ENCODE measurements at places on chromosomes 2 and 18.

DNA sequence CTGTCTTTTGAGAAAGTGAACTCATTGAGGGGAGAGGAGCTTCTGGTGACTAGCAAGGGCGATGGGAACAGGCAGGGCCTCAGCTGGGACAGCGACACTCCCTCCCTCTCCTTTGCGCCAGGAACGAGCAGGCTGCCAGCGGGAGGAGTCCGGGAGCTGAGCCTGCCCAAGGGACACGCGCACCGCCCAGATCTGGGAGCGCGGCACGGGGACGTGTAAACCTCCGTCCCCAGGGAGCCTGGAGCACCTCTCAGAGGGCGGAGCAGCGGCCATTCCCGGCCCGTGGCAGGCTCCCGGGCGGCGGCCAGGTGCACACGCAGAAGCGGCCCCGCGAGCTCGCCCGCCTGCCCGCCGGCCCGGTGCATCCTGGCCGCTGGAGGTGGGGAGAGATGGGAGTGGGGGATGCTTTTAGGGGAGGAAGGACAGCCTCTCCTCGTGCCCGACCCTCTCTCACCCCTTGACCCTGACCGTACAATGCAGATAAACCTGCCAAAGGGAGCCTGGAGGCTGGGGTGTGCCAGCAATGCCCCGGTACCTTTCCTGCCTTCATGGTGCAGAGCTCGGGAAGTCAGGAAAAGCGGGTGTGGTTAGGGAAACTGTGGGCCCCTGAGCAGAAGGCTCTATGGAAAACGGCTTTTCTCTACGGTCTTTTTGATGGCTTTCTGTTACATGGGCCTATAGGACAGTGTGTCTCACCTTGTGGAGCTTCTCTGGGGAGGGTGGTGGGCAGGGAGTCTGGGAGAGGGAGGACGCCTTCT lies 2.2 kb downstream of the AQP4 start:
- DNase-seq, result no peak

GRCh38 chr2:126945118-126945517 lies 46.4 kb downstream of the TEX51 start:
- DNase-seq, result no peak

DNA sequence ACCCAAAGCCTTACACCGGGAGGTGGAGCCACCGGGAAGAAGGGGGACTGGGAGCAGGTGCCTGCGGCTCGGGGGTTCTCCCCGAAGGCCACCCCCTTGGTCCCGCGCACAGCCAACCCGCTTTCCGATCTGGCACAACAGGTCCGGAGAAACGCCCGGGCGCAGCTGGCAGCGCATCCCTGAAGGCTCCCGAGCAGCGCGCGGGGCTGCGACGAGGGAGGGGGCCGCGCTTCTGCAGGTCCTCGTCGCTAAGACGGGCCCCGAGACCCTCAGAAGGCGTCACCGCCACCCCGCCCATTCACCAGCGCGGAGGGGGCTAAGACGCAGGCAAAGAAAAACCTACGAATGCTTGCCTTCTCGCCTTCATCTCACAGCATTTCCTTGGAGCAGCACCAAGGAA lies 1.8 kb downstream of the CBLN2 start:
- DNase-seq, result no peak

DNA sequence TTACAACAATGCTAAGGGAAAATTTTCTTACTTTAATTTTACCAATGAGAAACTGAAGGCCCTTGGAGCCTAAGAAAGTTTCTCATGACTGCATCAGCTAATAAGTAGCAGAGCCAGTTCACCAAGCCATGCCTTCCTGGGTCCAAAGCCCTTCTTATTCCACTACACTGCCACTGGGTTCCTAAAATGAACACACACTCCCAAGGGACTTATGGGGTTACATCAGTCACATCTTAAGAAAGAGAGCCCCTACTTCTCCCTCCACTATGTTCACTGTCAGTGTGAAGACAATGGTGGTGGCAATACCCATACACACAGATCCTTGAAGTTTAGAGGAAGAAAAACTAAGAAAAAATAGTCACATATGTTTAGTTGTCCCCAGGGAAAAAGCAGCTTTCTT lies 20.6 kb downstream of the MBD2 start:
- DNase-seq, result no peak

GRCh38 chr2:38191516-38191915 lies 115.6 kb upstream of the CYP1B1 start:
- no peak for DNase-seq

- DNase-seq, result no peak
Observed at GRCh38 chr2:238108423-238109183, 8.5 kb downstream of the ESPNL start.

GRCh38 chr2:172462373-172462848 lies 35.0 kb downstream of the ITGA6 start:
- no peak for DNase-seq

DNA sequence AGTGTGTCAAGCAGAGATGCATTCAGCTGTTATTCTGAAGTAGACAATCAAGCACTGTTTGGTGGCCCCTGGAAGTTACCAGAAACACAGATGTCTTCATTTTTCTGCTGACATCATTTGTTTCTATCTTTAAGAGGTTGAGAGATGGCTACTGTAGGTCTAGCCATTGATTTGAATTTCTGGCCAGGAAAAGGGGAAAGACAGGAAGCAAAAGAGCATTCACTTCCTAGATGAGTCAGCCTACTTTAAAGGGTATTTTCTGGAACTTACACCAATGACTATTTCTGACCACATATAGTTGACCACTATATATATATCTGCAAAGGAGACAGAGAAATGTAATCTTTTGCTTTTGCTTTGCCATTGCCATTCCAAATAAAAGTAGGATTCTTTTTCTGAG lies 900.1 kb upstream of the SOX11 start:
- no peak for DNase-seq

DNA sequence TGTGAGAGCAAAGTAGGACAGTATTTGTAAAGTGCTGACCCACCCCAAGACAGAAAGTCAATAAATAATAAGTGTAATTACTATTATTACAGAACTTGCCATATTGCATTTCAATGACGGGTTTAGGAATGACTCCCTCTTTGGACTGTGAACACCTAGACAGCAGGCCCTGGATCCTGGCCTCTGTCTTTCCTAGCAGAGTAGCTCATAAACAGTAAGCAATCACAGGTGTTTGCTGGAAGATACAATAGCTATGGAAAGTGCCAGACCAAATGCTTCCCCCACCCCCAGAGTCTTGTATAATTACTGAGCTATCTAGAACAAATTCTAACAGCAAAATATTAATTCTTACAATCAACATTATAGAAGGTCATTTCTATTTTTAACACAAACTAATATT lies 20.1 kb upstream of the MYO1B start:
- no peak for DNase-seq

DNA sequence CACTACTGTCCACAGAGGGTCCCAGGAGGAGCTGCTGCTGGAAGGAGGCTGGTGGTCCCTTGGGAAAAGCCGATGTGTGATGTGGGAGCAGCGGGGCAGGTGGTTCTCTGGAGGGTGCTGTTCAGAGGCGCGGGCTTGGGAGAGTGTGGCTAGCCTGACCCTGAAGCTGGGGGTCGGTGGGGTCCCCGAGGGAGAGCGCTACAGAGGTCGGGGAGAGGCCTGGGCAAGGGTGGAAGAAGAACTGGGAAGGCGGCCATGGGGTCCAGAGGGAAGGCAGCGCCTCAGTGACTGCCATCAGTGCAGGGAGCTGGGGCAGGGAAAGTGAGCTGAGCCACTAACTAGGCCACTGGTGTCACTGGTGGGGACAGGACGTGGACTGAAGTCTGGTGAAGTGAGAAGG lies 32.5 kb downstream of the FAM228A start:
- no peak for DNase-seq

- DNase-seq, result no peak
Observed at GRCh38 chr2:174919947-174920595, 85.1 kb downstream of the CHN1 start.

DNA sequence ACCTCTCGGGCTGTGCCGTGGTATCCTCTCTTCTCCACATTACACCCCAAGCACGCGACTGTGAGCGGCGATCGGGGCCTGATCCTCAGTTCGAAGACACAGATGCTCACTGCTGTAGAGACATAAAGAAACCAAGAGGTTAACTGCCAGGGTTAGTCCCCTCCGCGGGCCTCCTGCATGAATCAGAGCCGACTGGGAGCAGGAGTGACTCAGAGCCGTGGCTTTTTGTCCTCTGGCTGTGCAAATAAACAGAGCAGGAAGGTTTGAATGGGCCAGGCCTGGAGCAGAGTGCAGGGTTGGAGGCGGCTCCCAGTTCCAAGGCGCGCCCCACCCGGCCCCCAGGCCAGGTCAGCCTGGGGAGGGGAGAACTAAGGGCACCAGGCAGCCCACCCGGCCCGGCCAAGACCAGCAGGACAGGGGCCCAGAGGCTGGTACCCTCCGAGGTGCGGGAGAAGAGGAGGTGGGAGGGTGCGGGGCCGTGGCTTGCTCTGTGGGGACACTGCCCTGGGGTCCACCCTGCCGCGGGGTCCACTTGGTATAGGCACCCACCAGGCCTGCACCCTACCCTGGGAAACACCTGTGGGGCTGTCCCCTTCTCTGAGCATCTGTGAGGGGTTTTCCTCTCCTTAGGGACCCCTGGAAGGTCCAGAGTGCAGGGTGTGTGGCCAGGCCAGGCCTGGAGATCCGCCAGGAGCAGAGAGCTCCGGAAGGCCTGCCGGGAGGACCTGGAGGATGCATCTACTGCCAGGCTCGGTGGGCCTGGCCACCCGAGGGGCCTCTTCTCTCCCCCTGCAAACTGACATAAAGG lies 16.5 kb downstream of the TWIST2 start:
- DNase-seq, result peak; percentile 47

- DNase-seq, result peak; percentile 14
Observed at GRCh38 chr2:174124181-174124580, 124.2 kb downstream of the OLA1 start.

GRCh38 chr2:179626261-179626660 lies 235.2 kb downstream of the ZNF385B start:
- DNase-seq, result no peak
